Aorta (tissue), 5 donors: ENCODE measurements at places on chromosomes 3 and 15.

DNA sequence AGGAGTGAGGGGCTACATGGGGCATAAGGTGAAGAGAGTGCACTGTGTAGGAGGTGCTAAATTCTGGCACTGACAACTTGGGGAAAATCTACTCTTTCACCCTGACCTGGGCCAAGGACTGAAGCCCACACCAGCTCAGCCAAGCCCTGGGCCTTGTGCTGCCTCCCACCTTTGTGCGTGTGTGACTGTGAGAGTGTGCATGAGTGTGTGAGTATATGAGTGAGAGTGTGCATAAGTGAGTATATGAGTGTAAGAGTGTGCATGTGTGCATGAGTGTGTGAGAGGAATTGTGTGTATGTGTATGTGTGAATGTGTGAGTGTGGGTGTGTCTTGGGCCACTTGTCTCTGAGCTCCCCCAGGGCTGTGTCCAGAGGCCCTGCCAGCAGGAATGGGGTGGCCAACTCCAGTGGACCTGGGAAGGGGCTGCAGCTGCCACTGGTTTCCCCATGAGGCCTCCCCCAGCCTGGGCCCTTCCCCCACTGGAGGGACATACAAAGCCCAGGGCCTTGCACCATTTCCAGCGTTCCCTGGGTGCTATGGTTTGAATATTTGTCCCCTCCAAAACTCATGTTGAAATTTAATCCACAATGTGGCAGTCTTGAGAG, 15.2 kb downstream of the C3orf22 start:
- DNase-seq, result no peak

- DNase-seq, result no peak
Observed at GRCh38 chr3:108133048-108133369, 42.2 kb upstream of the CD47 start.

- no peak for DNase-seq
Observed at GRCh38 chr3:61354604-61355003, 103.4 kb upstream of the FHIT start.

DNA sequence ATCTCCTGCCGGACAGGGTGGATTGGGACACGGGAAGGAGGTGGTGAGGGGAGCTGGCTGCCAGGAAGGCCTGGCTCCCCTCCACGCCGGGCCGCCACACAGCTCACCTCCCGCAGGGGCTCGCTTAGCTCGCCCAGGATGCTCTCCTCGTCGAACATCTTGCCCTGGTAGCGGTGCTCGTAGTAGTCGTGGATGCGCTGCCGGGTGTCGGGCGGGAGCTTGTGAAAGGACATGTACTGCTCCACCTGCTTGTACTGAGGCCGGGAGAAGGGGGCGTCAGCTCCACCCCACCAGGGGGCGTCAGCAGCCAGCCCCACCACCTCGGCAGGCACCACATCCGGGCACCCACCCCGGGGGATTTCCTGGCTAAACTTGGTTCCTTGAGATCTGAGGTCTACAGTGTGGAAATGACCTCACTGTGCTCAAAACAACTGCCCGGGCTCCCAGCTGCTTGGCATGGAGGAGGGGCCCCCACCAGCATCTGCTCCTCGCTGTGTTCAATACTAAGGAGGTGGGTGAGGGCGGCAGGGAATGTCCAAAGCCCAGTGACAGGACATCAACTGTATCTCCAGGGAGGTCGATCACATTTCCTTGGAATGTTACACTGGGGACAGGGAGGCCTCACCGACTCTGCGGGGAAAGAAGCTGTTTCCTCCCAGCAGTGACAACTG, 43.4 kb downstream of the HCN4 start:
- DNase-seq, result no peak

DNA sequence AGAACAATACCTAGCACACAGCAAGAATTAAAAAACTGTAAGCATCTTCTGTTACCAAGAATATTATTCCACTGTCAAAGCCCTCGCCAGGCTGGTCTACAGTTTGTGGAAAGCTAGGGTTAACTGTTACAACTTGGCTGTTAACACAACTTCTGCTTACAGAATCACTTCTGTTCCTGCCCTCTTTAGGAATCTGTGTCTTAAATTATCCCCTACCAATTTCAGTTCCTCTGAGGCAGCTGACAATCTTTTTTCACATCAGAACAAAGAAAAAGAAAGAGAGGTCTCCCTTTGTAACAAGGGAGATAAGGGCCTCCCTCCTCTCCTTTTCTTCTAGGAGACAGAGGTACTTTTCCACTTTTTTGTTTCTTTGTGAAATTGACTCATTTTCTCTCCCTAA, 188.9 kb downstream of the FMN1 start:
- DNase-seq, result no peak

DNA sequence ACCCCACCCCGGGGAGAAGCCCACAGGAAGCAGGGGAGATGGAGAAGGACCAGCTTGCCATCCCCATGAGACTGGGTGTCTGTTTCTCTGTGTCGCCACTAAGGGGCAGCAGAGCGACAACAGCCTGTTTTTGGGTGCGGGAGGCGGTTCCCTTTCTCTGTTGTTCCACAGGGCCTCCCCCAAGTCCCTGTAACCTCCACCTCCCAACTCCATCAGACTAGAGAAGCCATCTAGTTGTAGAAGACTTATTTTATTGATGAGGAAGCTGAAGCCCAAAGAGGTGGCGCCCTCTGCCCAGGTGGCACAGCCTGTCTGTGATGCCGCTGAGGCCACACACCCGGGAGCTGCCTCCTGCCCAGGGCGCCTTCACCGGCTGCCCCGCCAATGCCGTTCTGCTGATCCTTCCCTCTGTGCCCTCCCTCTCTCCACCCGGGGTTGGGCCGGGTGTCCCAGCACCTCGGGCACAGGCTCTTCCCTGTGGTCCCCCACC, 3.9 kb upstream of the CCDC9B start:
- DNase-seq, result peak; percentile 82

DNA sequence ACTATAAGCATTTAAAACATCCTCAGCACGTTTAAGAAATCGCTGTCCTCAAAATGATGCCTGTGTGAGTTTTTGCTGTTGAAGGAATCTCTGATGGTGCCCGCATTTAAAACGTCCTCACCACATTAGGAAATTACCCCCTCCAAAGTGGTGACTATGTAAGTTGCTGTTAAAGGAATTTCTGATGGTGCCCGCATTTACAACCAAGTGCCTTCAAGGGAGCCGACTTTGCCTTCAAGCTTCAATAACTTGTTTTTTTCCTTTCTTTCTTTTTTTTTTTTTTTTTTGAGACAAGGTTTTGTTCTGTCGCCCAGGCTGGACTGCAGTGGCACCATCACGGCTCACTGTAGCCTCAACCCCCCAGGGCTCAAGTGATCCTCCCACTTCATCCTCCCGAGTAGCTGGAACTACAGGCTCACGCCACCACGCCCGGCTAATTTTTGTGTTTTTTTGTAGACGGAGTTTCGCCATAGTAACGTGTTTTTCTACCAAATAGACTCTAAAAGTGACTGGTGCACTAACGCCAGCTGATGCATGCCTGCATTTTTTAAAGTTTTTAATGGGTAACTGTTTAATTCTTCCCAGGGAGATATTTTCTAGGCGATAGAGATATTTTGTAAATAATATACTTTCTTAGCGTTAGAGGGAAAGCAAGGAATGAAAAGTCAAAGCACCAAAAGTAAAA, 19.0 kb upstream of the TSEN2 start:
- no peak for DNase-seq

GRCh38 chr3:34323517-34323916, 525.1 kb downstream of the PDCD6IP start:
- DNase-seq, result no peak

DNA sequence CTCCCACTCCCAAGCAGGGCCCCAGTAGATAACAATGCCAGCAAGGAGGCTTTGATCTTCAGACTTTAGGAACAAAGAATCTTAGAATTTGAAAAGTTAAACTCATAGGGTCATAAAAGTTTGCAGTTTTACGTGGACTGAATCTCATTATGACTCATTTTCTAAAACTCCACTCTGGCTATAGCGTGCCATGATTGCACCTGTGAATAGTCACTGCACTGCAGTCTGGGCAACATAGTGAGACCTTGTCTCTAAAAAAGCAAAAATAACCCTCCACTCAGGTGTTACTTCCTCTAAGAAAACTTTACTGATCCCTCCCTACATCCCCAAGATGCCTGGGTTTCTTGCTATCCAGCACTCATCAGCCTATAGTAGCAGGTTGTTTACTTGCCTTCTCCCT, 104.5 kb downstream of the IL20RB start:
- no peak for DNase-seq

DNA sequence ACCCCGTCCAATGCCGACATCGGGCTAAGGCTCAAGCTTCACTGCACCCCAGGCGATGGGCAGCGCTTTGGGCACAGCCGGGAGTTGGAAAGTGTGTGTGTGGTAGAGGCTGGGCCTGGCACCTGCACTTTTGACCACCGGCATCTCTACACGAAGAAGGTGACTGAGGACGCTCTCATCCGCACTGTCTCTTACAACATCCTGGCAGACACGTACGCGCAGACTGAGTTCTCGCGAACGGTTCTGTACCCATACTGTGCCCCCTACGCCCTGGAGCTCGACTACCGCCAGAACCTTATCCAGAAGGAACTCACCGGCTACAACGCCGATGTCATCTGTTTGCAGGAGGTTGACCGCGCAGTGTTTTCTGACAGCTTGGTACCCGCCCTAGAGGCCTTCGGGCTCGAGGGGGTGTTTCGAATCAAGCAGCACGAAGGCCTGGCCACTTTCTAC, 1.0 kb downstream of the PDE12 start:
- no peak for DNase-seq

- DNase-seq, result no peak
Observed at GRCh38 chr3:15450438-15451215, 23.2 kb downstream of the EAF1 start.

- DNase-seq, result no peak
Observed at GRCh38 chr3:29382845-29383244, 102.0 kb downstream of the RBMS3 start.

DNA sequence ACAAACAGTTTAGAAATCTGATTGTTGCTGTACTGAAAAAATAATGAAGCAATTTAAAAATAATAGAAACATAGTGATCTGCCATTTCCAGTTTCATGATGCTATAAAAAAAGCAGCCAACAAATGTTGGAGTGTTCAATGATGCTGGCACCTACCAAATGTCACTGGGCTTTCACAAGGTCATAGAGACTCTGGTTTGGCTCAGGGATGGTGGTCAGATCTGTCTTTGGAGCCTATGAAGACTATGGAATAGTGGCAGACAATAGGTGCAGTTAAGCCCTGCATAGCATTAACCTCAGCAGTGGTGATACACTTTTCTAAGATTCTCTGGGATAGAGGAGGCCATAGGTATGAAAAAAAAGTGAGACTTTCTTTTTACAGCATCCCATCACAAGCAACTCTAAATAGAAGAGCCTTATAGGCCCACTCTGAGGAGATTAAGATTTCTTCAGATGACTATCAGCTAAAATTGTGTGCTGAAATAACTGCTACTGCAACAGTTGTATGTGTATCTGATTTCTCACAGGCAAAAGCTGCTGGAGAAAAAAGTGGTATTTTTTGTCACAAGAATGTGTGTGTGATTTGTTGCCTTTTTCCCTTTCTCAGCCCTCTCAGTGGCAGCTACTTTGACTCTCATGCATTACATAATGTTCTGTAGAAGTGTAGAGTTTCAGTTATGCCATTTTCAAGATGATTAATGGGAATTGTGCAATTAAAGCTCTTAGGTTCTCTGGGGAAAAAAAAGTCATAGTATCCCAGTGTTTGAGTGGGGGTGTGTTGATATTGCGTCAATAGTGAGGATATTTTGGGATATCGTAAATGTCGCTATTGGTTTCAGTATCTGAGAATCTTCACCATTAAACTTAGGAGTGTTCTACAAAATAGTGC, 137.4 kb downstream of the MBNL1 start:
- DNase-seq, result no peak

- DNase-seq, result no peak
Observed at GRCh38 chr3:8011902-8012301, 489.7 kb upstream of the LMCD1 start.
